ENCODE measurements at places on chromosomes 12 and 14. TPM values are rescaled to one million over a fixed set of nuclear protein-coding genes. Genes with fewer than 3 reads are reported as not detected.

DNA sequence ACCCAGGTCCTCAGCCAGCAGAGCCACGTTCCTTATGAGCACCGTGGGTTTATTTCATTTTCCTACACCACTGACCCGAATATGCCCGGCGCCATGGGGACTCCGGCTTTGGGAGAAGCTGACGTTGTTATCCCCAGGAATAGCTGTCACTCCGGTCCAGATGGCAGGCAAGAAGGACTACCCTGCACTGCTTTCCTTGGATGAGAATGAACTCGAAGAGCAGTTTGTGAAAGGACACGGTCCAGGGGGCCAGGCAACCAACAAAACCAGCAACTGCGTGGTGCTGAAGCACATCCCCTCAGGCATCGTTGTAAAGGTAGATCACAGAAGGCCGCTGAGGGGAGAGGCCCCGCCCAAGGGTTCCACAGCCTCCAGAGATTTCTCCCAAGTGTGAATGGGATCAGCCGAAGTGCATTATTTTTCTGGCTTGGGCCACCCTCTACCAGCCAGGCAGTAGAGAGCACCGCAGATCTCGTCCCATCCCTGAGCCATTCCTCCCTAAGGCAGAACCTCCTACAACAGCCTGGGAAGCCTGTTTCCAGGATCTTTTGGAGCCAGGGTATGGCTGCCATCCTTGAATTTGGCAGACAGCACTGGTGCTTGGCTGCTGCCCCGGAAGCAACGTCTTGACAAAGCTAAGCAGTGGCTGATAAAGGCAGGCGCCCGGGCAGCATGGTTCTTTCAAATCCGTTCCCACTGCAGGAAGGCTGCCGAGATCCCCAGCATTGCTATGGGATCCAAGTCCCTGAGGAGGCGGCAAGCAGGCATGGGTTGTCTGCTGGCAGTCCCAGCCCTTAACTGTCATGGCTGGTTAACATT, 17.8 kb downstream of the CDK2AP1 start:
- H3K4me1 ChIP-seq, result peaks cover 38% of the 10 kb centered on the region
- DNase-seq, result no peak
- H3K4me3 ChIP-seq, result no peak overlapping the region
- no peaks in the 10 kb centered on the region for H3K27me3 ChIP-seq

GRCh38 chr12:25058658-25059058, 109.8 kb upstream of the BCAT1 start:
- peak overlapping the region; percentile 19 for H3K27ac ChIP-seq
- no peak for DNase-seq
- peaks cover 65% of the 10 kb centered on the region for H3K4me1 ChIP-seq

GRCh38 chr12:66048218-66048834, 82.2 kb downstream of the LLPH start:
- H3K36me3 ChIP-seq, result no peaks in the 10 kb centered on the region
- no peak for DNase-seq
- H3K27ac ChIP-seq, result no peak overlapping the region
- peaks cover 10% of the 10 kb centered on the region for H3K27me3 ChIP-seq
- no peak overlapping the region for H3K4me3 ChIP-seq

DNA sequence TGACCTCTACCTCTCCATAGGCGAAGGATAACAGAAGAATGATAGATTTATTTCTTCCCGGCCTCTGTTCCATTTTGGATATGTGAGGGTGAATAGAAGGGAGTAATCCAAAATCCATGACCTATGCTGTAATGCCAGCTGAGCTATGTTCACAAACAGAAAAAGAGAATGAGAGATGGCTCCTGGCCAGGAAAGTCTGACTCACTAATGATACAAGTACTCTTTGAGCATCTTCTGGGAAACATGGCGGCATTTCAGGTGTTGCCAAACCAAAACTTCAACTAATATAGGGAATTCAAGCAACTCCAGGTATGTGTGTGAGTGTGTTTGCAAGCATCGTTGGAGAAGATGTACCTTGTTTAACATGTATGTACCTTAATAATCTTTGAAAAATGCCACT, 55.1 kb downstream of the MED13L start:
- H3K36me3 ChIP-seq, result peaks cover 5% of the 10 kb centered on the region
- peak; percentile 78 for DNase-seq
- no peak overlapping the region for H3K4me3 ChIP-seq

DNA sequence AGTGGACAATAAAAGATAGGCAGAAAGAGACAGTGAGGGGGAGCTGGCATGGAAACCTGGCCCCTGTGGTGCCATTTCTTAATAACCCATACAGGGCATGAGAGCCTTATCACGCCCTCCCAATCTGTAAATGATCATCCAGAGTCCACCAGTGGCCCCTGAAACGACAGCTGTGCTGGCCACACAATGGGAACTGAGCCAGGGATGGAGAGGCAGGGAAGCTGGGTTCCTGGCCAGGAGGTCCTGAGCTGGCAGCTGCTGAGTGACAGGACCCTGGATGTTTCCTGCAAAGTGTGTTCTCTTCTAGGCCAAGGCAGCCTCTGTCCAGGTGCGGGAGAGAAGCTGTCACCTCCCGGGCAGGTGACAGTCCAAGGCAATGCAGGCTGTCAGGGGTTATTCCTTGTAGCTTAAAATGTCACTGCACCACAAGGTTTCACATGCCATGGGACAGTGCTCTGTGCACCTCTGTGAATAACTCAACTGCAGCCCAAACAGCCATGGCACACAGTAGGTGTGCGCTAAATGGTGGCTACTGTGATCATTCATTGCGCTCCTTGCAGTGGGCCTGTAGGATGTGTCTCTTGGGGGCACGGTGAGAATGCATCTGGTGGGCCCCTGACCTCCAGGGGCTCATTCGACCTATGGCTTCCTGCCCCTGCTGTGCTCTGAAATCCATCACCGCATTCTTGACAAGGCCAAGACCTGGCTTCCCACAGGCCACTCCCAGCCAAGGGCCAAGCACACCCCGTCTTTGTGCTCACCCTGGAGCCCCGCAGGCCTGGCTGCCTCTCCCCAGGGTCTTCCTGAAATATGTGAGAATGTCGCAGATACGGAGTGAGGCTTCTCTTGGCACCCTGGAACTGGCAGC, 46.3 kb upstream of the BCL11B start:
- DNase-seq, result no peak
- H3K36me3 ChIP-seq, result no peaks in the 10 kb centered on the region
- H3K27ac ChIP-seq, result no peak overlapping the region

DNA sequence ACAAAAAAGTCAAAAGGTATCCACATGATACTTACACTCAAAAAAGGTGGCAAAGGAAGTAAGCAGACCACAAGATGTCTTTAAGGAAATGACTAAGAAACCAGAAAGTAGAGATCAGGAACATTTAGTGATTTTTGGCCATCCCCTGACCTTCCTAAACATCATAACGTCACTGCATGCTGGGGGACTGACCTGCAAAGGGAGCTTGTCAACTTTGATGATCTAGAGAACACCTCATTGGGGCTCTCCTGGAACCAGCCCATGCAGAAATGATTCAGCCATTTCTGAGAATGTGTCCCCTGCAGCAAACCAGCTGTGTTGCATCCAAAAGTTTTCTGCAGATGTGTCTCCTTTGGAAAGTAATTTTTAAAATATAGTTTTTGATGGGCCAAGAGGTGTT, 152.2 kb upstream of the RASSF8 start:
- DNase-seq, result peak; percentile 68
- no peaks in the 10 kb centered on the region for H3K27me3 ChIP-seq
- no peak overlapping the region for H3K27ac ChIP-seq
- H3K36me3 ChIP-seq, result no peaks in the 10 kb centered on the region

GRCh38 chr12:44876544-44877410, 662 bp upstream of the NELL2 start:
- peaks cover 13% of the 10 kb centered on the region for H3K4me1 ChIP-seq
- peak; percentile 65 for DNase-seq
- no peaks in the 10 kb centered on the region for H3K27me3 ChIP-seq
- H3K36me3 ChIP-seq, result peaks cover 21% of the 10 kb centered on the region
- H3K27ac ChIP-seq, result peak overlapping the region; percentile 37
- H3K4me3 ChIP-seq, result peak overlapping the region; percentile 98

DNA sequence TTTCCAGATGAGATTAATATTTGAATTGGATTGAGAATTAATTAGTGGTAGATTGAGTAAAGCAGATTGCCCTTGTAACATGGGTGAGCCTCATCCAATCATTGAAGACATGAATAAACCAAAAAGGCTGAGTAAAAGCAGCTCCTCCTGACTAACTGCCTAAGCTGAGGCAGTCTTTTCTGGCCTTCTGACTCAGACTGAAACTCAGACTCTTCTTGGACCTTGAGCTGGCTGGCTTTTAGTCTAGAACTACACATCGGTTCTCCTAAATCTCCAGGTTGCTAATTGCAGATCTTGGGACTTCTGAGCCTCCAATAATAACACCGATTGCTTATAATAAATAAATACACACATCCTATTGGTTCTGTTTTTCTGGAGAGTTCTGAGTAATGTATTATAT, 24.0 kb downstream of the FKBP11 start:
- no peak for DNase-seq
- H3K4me1 ChIP-seq, result peaks cover 7% of the 10 kb centered on the region
- no peak overlapping the region for H3K27ac ChIP-seq
- H3K4me3 ChIP-seq, result no peak overlapping the region
- no peaks in the 10 kb centered on the region for H3K27me3 ChIP-seq
- no peaks in the 10 kb centered on the region for H3K36me3 ChIP-seq

DUSP16 gene
- total RNA-seq, result 28.2 TPM

CCDC38 gene
- 0.34 TPM for total RNA-seq

All from activated CD8-positive, alpha-beta T cell treated with anti-CD3 and anti-CD28 coated beads for 36 hours (primary cell).